Activated T-helper 1 cell treated with anti-CD3 and anti-CD28 coated beads, Interleukin-2, amount 50 U/mL, for 16 hours (primary cell): ENCODE measurements at places on chromosomes 13 and 19.

DNA sequence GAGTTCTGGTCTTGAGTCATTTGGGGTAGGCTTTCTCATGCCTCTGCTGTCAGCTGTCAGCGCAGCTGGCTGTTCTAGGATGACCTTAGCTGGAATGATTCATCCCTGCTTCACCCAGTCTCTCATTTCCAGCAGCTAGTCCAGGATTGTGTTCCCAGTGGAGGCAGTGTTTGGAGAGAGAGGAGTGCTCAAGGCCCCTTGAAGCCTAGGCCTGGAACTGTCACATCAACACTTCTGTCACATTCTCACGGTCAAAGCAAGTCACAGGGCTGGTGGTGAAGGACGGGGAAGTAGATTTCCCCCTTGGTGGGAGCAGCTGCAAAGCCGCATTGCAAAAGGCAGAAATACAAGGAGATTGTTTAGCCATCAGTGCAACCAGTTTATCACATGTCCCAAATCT, 15.2 kb downstream of the TPT1 start:
- no peak for DNase-seq

- no peak for DNase-seq
Observed at GRCh38 chr13:79290595-79291244, 115.3 kb downstream of the RBM26 start.

- no peak for DNase-seq
Observed at GRCh38 chr19:12937093-12937926, 1.1 kb upstream of the CALR start.

GRCh38 chr13:75489502-75490263, 7.7 kb upstream of the TBC1D4 start:
- DNase-seq, result no peak

DNA sequence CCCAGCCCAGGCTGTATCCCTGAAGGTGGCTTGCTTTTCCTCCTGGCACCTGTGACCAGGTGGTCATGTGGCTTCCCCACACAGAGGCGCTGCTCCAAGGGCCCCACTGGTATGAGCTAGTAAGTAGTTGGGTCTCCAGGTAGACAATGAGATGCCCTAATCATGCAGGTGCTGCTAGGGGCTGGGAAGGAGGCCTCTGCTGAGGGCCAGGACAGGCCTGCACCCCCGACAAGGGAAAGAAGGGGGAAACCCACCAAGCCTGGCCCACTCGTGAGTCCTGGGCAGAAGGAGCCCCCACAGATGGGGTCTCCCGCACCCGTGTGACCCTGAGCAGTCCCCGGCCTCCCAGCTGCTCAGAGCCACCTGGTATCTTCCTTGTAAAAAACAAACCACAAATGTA, 13.2 kb downstream of the PEX11G start:
- DNase-seq, result no peak

DNA sequence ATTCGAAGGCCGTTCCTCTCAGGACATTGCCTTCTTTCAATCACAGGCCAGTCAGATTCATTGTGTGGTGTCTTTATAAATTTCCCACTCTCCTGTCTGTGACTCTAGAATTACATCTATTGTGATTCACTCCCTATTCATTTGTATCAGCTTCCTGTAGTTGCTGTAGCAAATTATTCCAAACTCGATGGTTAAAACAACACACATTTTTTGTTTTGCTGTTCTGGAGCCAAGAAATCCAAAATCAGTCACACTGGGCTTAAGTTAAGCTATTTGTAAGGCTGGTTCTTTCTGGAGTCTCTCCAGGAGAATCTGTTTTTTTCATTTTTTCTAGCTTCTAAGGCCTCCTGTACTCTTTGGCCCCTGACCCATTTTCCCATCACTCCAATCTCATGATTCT, 1487.0 kb upstream of the SLC10A2 start:
- DNase-seq, result no peak

GRCh38 chr13:97329331-97329730, 104.6 kb upstream of the RAP2A start:
- DNase-seq, result no peak

DNA sequence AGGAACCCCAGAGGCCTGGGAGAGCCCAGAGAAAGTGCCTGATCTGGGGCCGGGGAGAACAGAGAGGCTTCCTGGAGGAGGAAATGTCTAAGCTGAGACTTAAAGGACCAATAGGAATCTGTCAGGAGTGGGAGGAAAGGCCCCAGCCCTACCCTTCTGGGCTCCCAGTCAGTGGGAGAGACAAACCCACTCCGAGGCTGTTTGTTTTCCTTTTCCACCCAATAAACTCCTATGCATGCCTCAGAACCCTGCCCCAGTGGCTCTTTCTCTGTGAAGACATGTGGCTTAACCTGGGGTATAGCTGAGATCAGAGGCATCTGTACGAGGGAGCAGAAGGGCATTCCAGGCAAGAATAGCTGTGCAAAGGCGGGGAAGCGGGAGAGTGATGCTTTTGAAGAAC, 1.9 kb downstream of the MEGF8 start:
- DNase-seq, result no peak

- no peak for DNase-seq
Observed at GRCh38 chr19:38819231-38819920, 6.6 kb upstream of the LGALS4 start.

- no peak for DNase-seq
Observed at GRCh38 chr13:24747248-24748060, 16.5 kb upstream of the RNF17 start.
